ENCODE measurements at places on chromosomes 5 and 9.

DNA sequence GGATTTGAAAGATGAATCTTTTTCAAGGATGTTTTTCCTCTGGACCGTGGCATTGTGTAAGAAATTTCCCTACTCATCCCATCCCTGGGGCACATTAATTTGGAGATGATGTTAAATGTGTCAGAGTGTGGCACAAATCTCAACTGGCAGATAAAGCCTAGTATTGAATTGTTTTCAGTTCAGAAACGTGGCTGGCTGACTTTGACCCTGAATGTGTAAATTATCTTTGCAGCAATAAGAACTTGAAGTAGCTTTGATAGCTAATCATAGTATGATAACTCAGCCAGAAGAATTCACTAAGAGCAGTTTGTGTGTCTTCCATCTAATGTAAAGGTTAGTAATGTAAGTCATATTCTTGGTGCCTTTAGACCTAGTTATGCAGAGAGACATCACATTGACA, 238.4 kb upstream of the DMRT1 start:
- DNase-seq = no peak

- no peak for DNase-seq
Measured at GRCh38 chr5:78781611-78782286, 133.2 kb upstream of the LHFPL2 start.

DNA sequence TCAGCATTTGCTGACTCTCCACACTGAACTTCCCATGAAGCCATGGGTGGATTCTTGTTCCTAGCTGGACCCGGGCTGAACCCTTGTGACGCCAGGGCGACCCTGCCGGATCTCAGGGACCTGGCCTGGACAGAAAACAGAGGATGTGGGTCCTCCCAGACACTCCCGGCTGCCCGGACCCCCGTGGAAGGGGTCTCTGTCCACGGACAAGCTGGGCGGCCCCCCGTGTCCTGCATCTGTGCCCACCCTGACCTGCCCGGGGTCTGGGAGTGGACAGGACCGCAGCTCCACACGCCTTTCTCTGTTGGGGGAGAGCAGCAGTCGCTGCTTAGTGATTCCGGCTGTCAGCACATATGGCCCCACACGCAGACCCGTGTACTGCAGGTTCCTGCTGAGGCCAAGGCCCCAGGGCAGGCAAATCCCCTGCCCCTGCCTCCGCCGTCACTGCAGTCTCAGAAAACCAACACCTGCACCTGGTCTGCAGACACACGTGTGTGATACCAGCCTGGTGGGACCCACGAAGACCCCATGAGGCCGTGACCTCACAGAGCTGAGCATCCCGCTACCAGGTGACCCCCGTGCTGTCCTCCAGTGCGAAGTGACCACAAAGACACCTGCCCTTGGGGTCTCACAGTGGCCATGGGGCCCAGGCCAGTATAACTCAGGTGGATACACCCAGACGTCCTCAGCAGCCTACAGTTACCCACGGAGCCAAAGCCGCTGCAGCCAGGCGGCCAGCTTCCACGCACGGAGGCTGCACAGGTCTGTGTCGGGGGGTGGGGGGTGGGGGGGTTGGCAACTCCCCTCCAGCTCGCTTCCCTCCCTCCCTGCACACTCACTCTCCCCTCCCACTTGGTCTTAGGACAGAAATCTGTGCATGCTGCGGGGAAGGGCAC, 50.6 kb downstream of the NKD2 start:
- DNase-seq = no peak

DNA sequence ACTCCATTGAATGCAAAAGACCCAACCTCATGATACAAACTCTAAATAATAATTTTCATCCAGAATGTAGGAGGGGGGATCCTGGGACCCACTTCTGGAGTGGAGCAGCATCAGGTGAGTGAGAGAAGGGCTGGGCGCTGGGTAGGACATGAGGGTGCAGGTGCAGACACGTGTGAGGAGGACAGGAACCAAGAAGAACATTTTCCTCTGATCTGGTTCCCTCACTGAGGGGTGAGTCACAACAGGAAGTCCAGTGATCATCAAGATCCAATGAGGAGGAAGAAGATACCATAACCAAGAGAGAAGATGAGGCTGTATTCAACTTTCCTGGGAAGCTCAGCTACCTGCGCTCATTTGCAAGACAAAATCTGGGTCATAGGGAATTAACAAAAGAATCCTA, 57.4 kb downstream of the SFXN1 start:
- DNase-seq = no peak

DNA sequence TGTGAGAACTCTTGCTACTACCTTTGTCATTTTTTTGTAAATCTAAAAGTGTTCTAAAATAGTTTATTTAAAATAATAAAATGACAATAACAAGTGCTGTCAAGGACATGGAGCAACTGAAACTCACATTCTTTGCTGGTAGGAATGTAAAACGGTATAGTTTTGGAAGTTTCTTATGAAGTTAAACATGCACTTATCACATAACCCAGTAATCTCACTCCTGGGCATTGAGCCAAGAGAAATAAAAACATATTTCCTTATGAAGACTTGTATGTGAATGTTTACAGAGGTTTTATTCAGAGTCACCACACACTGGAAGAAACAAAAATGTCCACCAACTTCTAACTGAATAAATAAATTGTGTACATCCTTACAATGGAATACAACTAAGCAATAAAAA, 46.0 kb upstream of the COL15A1 start:
- no peak for DNase-seq

DNA sequence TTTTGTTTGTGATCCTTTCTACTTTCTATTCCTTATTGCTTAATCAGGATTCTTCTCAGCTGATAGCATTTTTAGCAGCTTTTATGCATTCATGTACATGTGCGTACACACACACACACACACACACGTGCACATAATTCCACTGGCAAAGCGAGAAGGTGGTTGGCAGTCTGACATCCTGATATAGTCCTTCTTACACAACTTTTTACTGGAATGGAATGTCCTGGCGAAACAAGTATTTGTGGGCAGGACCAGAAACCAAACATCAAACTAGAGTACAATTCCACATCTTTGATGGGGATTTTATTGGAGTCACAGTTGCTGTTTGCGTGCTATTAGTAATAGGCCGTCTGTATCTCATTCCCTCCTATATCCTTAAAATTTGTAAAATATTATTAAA, 356.5 kb downstream of the CCDC171 start:
- DNase-seq = no peak

Measured in CD4-positive, alpha-beta T cell treated with Interferon alpha-2 for 1 hour (primary cell).